ENCODE measurements at places on chromosomes 3 and 15.

- no peak for DNase-seq
These were observed 36.4 kb upstream of the BOC start for GRCh38 chr3:113174801-113175485.

GRCh38 chr15:73882761-73883419 is 9.5 kb downstream of the TBC1D21 start:
- DNase-seq: no peak

DNA sequence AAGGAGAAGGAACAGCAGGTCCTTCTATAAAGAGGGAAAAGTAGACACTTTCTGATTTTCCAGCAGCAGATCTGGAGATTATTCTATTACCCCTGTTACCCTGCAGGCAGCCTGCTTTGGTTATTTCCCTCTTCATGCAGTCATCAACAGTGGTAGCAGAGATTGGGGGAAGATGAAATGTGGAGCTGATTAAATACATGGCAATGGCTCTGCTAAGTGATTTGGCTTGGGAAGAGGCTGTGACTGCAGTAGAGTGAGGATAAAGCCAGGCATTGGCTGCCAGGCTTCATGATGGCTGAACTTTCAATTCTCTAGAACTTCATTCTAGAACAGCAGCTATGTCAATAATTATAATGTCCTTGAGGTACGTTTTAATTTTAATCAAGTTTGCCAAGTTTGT is 29.1 kb downstream of the PTX3 start:
- no peak for DNase-seq

- DNase-seq: no peak
These were observed 189.1 kb downstream of the FAM43A start for GRCh38 chr3:194874783-194875182.

DNA sequence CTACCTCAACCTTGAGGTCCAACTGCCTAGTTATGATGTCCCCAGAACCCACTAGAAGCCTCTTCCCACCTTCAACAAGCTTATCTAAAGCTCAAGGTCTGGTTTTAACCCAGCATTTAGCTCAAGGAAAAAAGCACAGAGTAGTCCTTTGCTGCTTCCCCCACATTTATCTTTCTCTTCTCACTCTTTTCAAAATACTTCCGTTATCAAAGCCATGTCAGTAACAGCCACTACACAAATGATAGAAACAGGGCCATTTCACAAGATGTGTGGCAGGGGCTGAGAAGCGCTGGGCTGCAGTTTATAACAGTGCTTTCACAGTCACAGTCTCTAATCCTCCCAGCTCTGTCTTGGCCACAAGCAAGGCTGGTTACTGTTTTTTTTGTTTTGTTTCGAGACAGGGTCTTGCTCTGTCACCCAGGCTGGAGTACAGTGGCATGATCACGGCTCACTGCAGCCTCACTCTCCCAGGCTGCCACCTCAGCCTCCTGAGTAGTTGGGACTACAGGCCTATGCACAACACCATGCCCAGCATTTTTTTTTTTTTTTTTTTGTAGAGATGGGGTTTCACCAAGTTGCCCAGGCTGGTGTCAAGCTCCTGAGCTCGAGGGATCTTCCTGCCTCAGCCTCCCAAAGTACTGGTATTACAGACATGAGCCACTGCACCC is 218.8 kb downstream of the OSBPL10 start:
- DNase-seq: no peak

DNA sequence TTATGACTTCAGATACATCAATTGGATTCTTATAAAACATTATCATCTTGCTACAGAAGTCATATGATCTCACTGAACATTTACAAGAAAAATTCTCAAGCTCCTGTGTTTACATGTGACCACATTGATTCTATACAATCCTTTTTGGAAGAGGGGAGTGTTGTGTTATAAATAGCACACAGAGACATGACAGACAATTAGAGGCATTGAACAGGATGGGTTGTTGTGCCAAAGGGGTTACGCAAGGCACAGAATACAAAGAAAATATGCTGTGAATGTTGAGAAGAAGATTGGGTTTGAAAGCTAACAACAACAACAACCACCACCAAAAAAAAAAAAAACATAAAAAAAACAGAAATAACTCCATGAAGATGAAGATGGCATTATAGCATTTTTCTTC is 32.5 kb upstream of the TBL1XR1 start:
- no peak for DNase-seq

DNA sequence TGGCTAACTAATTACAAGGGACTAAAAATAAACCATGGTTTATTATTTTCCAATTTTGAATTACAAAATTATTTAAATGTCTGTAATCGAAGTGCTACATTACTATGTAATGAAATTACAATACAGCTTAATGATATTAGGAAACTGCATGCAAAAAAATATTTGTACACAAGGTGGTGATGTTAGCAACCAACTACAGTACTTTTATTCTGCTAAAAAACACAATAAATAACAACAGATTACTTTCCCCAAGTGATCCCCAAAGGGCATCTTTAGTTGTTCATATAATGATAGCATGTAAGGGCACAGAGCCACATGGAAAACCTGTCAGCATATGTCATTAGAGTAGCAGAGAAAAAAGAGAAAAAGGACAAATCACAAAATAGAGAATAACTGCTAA is 147.5 kb upstream of the SOX2 start:
- no peak for DNase-seq

- DNase-seq: no peak
These were observed 155.6 kb downstream of the LRRC28 start for GRCh38 chr15:99406716-99407487.

GRCh38 chr15:58459045-58459444 is 27.3 kb downstream of the LIPC start:
- DNase-seq: no peak

DNA sequence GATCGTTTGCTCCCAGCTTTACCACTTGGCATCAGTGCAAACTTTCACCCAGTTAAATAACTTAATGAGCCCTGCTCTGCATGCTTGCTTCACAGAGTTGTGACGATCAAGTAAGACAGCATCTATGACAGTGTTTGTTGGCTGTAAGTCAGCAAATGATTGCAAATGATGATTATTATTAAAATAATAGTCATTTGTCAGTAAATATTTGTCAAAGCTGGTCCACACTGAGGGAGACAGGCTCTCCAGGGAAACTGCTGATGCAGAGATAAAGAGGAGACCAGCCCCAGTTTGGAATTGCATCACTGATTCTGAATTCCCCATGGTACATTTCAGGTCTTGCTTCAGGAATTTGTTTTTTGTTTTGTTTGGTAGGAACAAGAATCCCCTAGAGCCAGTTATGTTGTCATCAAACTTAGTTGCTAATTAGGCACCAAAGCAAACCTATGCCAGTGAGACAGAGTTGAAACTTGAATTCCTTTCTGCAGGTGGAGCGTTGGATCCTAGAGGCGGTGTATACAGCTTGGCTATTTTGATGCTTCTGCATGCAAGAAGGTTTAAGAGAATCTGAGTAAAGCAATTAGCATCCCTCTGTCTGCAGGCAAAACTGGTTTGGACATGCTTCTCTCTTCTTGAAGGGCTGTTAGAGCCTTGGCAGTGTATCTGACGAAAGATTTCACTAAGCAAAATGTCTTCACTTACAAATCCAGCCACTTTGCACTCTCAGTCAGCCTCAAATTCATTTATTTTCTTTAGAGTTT is 338.6 kb upstream of the TPRG1 start:
- no peak for DNase-seq

DNA sequence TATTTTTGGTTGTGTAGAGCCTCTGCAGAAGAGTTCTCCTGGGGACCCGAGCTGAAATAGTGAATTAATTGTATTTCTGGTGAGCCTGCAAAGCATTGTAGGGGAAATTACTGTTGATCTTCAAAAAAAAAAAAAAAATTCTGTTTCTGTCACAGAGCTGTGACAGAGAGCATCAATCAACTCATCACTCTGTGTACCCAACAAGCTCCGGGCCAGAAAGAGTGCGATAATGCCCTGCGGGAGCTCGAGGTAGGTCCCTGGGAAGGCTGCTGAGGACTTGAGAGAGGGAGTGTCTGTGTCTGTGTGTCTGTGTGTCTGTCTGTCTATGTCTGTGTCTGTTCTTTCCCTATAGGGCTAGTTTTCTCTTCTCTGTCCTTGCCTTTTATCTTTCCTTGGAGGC is 294.4 kb upstream of the TPM1 start:
- DNase-seq: no peak

DNA sequence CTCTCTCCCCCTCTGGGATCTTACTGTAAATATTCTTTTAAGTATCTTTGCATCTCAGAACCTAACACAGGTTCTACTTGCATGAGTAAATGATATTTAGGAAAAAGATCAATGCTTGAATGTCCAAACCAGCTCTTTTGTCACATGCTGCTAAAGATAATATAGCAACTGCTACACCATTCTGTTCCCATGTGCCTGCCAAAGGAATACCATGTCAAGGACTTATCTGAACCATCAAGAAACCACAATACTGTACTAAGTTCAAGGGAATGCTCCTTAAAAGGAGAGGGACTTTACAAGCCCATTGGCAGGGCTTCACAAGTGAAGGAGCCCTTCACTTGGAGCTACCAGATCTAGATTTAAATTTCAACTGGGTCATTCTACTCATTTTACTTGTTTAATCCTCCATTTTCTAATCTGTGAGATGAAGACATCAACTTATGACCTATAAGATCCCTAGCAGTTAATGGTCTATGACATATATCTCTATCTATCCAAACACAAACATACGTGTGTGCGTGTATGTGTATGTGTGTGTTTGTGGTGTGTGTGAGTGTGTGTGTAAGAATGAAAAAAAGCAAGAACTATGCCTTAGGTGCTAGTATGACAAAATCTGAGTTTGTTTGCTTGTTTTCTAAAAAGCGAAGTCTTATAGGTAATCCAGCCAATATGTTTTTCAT is 13.0 kb upstream of the SEC62 start:
- no peak for DNase-seq

- DNase-seq: no peak
These were observed 40.2 kb downstream of the IRAK2 start for GRCh38 chr3:10204921-10205320.

DNA sequence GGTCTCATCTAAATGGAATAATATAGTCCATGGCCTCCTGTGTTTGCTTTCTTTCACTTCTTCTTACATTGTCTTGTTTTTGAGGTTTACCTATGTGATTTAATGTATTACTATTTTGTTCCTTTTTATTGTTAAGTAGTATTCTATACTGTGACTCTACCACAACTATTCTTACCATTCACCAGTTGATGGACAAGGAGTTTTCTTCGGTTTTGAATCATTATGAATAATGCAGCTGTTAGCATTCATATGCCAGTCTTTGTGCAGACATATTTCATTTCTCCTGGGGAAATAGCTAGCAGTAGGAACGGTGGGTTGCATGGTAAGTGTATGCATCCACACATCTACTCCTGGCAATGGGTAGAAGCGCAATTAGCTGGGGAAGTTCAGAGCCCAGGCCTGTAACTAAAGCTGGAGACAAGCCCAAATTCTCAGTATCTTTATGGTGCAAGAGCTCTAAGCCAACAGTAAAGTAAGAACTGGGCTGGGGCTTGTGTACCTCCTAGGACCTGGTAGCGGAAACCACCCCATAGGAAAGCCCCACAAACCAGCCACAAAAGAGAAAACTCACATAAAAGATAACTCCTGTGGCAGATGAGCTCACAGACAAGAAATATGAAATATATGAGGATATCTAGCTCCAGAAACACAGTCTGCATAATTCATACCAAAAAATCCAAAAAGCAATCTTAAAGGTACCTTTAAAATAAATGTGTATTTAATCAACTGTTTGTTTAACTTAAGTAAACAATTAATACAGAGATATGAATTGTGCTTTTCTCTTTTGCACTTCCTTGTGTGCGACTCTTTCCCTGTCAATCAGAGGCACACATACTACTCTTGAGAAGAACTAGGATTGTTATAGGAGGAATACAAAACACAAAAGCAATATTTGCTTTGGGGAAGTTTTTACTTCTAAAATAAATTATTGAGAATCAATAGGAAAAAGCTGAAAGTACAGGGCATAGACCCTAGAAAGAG is 2.7 kb upstream of the CSTA start:
- peak; percentile 15 for DNase-seq

DNA sequence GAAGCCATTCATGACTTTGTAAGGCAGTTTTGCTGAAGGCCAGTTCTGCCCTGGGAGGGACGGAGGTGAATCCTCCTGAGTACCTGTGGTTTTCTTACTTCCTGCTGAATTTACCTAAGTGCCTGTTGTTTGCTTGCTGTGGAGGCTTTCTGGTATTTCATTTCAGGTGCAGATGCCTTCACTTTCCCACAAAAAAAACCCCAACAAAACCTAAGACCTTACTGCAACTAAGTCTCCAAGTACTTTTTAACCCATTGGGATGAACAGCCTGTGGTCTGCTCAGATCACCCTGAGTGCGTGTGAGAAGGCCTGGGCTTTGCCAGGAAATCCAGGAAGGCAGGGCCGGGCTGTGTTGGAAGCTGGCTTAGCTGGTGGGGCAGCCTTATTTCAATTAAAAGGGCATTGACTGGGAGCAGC is 65.3 kb downstream of the IGF1R start:
- DNase-seq: no peak
